Muscle of back (tissue), 13 donors: ENCODE measurements at places on chromosomes 4 and X. TPM values are rescaled to one million over a fixed set of nuclear protein-coding genes. Genes with fewer than 3 reads are reported as not detected.
A peak's percentile ranks its signal among the peaks of the same experiment; 100 is the strongest.

DNA sequence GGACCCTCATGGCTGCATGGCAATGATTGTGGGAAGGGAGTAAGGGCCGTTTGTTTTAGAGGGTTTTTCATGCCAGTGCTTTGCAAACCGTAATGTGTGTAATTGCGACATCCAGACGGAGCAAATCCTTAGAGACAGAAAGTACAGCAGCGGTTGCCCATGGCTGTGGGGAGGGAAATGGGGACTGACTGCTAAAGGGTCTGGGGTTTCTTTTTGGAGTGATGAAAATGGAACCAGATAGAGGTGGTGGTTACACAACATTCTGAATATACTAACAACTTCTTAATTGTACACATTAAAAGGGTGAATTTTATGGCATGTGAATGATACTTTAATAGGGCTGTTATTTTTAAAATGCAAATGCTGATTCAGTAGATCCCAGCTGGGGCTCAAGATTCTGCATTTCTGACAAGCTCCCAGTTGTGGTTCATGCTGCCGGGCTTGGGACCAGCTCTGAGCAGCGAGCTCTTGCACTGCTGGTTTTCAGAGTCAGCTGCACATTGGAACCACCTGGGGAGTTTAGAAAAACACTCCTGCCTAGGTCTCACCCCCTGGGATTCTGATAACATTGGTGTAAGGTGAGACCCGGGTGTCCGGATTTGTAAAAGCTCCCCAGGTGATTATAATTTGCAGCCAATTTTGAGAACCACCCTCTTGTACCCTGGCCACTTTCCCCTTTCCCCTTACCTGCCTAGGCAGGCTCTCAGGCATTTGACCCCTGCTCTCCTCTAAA lies 47.7 kb downstream of the PRPS1 start:
- peak; percentile 48 for DNase-seq

The PCYT1B gene
- 2.6 TPM for polyA plus RNA-seq

- DNase-seq = no peak
Measured at GRCh38 chr4:143653031-143653430, 47.4 kb downstream of the FREM3 start.

- no peak for DNase-seq
Measured at GRCh38 chrX:8586953-8587352, 122.3 kb downstream of the VCX3B start.

The HPGDS gene
- 9.3 TPM for polyA plus RNA-seq

The SSX1 gene
- polyA plus RNA-seq = not detected
